Osteoblast (primary cell): ENCODE measurements at places on chromosomes 11 and 22. TPM values are rescaled to one million over a fixed set of nuclear protein-coding genes. Genes with fewer than 3 reads are reported as not detected.

OR6T1 gene
- total RNA-seq: not detected in 2 replicates

CLNS1A gene
- total RNA-seq: 84.9 and 85.8 TPM in 2 replicates

ANO1 gene
- total RNA-seq: 0.88 TPM in 1 of 2 replicates, not detected in the other

ARHGEF17 gene
- 50.1 and 67.0 TPM in 2 replicates for total RNA-seq

GAB4 gene
- total RNA-seq: not detected in 2 replicates

SAA1 gene
- not detected in 2 replicates for total RNA-seq
